NCI-H2081 (cell line): ENCODE measurements at places on chromosomes 3 and 15.

GRCh38 chr3:62496503-62496902, 123.2 kb upstream of the FEZF2 start:
- no peak for DNase-seq

- no peak for DNase-seq
Observed at GRCh38 chr3:66856533-66856932, 141.6 kb upstream of the KBTBD8 start.

- DNase-seq: no peak
Observed at GRCh38 chr3:191688756-191689433, 227.9 kb downstream of the PYDC2 start.

DNA sequence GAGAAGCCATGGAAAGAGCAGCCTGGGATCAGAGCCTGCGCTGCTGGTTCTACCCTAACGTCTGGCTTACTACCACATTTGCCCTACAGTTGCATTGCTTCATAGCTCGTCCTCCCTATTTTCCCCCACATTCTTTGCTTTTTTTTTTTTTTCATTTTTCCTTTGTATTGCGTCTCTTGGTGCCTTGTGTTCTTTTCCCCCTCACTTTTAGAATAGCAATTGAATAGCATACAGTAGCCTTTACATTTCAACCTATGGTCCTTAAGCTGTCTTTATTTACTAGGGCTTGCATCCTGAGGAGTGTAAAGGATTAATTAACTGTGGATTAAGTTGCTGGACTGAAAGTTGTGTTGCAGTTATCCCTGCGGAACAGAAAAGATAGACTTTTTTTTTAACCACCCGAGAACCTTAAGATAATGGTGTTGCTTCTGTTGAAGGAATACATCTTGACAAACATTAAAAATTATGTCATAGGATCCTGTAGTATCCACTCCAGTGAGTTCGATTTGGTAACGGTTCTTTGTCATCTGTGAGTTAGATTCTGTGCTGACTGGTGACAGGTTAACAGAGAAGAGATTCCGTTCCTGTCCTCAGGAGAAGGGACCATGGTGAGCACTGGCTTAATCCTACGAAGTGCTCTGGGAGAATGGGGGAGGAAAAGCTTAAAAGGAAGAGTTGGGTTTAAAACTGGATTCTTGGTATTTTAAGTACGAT, 417.4 kb upstream of the NAALADL2 start:
- DNase-seq: no peak

GRCh38 chr3:191151653-191152052, 47.4 kb upstream of the OSTN start:
- DNase-seq: no peak

- no peak for DNase-seq
Observed at GRCh38 chr15:88987934-88988671, 74.9 kb upstream of the MFGE8 start.

DNA sequence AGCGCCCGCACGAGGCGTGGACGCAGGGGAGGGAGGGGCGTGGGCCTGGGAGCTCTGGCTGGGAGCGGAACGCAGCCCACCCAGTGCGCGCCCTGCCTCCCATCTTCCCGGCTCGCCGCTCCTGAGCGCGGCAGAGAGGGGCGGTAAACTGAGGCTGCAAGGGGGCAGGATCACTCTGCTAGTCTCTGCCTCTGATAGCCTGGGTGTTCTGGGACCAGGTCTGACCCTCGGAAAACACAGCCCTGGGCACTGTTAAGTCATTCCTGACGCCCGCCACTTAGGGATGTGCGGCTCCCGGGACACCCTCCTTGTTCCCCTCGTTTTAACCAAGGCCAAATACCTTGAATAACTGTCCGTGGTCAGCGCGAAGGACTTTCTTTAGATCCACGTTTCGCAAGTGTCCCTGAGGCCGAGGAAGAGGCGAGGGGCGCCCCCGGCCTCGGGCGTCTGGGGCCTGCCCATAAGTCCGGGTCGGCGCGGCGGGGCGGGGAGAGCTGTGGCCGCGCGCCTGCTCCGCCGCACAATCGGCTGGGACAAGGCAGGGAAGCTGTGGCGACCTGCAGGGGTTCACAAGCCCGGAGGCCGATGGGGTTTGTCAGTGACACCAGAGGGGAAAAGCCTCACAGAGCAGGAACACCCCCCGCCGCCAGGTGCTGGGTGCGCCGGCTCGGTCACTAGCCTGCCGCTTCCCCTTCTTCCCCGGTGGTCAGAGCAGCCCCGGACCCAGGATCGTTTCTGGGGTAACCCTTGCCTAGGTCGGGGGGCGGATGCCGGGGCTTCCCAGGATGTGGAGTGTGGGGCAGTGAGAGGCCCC, 1.5 kb downstream of the ITPKA start:
- DNase-seq: no peak

DNA sequence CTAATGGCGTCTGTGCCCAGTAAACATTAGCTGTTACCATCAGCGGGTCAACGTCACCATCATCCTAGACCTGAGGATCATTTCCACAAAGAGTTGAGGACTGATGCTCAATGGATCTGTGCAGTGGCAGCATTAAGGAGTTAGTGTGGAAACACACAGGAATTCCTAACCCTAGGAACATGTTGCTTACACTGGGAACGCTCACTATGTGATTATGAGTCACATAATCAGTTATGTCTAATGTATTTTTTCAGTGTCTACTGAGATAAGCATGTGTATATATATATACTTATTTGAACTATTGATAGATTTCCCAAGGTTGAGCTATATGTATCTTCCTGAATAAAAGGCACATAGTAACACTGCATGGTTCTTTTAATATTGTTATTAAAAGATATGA, 19.0 kb downstream of the ARNT2 start:
- no peak for DNase-seq

DNA sequence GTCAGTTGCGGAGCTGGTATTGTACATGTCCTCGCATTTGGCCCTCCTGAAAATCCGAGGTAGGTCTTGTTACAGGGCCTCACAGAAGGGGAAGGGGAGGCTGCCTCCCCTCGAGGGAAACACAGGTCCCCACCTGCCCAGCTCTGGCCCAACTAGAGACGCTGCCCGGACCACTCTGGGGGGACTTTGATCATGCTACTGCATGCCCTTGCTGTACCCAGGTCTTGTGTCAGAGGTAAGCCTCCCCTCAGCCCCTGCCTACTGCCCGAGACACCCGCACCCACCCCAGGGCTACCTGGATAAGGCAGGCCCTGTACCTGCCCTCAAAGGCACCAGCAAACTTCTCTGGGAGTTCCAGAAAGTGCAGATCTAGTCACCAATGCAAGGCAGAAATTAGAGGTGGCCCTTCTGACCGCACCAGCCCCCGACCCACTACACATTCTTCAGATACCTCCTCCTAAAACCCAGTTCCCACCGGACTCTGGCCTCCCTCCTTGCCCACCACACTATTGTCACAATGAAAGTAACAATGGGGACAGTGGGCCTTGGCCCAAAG, 981 bp upstream of the SCAP start:
- no peak for DNase-seq

DNA sequence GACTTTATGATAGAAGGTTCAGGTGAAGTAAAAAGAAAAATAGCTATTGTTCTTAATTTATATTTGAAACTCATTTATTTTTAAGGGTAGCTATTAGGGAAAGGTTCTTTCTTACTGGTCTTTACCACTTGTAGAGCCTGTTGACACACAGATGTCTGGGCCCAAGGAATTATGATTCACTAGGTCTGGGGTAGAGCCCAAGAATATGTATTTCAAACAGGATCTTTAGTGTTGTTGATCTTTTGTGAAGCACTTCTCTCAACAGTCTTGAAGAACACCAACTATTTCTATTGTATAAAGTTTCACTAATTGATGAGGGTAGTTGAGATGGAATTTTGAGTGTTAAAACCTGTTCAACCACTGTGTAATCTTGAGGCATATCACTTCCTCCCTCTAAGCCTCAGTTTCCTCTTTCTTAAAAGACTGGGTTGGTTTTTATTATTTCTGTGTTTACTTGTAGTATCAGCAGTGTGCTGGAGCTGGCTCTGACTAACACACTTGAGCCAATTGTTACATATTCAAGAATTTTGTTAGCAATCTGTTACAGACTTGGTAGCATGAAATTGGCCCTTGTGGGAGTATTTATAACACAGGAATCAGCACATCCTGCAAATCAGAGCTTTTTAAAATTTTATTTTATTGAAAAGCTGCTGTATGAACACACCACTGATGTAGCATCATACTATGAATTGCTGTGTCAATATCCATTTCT, 155.9 kb downstream of the RBMS3 start:
- DNase-seq: no peak

GRCh38 chr3:81789691-81790090, 28.2 kb upstream of the GBE1 start:
- DNase-seq: no peak

DNA sequence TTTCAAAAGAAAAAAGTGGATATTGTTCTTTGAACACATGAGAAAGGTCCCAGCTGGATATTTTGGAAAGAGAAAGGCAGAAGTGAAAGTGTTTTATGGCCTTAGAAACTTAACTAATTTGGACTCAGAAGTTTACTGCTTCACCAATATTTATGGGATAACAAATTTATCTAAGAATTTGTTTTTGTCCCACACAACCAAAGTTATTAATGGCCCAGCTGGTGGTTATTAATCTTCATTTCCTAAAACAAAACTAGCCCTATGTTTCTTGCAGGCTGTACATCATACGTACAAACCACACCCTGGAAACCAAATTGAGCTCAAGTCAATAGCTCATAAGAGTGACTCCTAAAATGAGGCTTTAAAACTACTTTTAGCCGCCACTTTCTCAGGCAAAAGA, 372.9 kb upstream of the LMCD1 start:
- no peak for DNase-seq

DNA sequence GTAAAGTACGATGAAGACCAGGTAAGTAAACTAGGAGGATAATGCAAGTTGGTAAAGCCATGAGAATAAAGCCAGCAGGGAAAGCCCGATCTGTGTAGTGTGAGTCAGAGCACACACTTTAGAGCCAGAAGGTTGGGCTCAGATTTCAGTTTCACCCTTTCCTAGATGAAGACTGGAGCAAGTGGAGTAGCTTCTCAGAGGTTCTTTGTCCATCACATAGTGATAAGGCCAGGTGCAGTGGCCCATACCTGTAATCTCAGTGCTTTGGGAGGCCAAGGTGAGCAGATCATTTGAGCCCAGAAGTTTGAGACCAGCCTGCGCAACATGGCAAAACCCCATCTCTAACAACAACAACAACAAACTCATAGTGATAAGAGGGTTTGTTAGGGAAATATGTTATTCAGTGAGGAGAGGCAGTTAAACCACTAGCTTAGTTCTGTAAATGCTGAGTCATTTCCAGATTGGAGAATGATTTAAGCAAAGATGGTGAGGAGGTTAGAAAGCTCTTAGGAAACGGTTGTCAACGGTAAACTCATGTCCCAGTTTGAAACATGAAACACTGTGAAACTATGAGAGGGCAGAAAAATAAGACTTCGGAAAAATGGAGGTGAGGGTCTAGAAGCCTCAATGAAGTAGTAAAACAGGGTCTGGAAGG, 39.0 kb downstream of the IL12A start:
- DNase-seq: no peak

DNA sequence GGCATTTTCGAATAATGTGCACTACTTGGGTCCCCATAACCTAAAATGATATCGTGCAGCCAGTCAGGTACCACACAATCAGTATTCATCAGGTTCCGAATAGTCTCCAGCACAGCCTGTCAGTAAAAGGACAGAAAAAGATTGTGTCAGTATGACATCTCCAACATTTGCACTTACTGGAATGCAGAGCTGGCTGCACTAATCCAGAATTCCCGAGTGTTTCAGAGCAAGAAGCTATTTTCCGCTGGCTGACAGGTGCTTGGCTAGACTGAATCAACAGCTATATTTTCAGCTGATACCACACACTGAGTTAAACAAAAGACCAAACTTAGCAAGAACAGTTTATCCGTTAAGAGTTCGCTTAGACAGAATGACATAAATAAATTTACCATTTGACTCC, 68.8 kb downstream of the AQR start:
- peak; percentile 21 for DNase-seq

DNA sequence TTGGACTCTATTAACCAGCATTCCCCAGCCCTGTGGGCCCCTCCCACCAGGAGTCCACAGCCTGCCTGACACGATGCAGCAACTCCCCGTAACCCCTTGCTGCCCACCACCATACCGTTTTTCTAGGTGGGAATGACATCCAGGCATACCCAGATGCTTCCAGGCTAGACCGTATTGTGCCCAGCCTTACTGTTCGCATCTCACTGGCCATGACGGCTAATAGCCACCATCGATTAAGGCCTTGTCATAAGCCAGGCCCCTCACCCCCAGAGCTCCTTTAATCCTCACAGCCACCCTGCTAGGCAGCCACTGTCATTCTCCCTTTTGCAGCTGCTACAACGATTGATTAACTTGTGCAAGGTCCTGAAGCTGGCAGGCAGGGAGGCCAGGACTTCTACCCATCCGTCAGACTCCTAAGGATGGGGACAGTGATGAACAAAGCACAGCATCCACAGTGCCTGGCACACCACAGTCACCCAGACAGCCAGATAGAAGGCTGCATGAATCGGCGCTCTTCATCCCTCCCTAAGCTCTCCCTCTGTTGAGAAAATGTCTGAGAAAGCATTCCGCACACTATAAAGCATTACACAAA, 60.0 kb upstream of the FLNB start:
- DNase-seq: no peak

GRCh38 chr3:182760576-182761164, 32.6 kb upstream of the ATP11B start:
- no peak for DNase-seq

DNA sequence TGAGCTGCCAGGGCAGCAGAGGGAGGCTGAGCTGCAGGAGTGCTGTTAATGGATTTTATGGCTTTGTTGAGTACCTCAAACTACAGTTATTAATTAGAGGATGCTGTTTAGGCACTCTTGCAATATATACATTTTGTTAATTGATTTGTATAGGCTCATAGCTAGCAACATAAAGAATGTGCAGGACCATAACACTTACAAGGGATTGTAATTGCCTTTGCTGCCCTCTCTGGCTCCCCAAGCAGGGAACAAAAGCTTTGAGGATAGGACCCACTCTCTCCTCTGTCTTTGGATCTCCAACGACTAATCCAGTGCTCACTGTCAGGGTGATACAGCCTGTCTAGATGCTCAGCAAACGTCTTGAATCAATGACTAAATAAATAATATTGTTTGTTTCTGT, 1.2 kb upstream of the CLSTN2 start:
- no peak for DNase-seq

DNA sequence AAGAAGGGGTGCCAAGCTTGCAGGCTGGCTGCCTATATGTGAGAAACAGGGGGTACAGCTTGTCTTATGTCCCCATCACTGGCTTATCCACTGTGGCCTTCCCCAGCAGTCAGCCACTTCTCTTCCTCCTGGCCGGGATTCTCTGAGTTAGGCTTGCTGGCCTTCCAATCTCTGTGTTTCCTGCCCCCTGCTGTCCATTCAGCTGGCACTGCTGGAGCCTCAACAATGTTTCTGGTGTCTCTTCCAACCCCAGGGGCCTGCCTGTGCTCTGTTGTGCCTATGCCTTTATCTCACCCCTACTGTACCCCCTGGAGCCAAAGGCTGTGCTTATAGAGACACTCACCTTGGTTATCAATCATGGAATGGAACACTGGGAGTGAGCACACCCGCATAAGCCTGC, 36.5 kb downstream of the ANAPC13 start:
- peak; percentile 22 for DNase-seq

DNA sequence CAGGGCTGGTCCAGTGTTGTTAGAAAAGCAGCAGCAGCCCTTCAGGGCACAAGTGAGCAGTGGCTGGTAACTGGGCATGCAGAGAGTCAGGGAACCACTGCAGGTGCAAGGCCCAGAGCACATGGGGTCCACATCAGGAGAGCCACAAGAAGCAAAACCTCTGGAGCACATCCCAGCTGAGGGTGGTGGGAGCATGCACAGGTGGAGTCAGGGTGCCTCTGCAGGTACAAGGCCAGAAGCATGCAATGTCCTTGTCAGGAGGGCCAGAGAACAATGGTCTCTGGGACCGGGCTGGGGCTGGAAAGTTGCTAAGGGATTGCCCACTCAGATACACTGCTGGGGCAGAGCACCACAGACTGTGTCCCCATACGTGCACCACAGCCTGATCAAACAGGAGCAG, 226.1 kb upstream of the UBE2E2 start:
- DNase-seq: no peak
